ENCODE measurements at places on chromosomes 7 and 10.

DNA sequence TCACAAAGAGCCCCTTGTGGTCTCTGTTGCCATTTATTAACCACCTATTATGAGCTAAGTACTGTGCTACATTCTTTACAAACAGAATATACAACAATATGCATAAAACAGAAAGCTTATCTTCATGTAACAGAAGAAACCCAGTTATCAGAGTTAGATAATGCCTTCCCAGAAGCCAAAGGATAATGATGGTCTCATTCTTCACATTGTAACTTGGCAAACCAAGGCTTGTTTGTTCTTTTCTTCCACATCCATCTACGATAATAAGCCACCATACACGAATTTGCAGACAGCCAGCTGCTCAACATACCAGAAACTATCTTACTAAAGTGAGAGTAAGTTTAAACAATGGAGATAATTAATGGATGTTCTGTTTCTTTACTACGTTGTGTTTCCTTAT, 127.6 kb downstream of the NEBL start:
- no peak for DNase-seq

DNA sequence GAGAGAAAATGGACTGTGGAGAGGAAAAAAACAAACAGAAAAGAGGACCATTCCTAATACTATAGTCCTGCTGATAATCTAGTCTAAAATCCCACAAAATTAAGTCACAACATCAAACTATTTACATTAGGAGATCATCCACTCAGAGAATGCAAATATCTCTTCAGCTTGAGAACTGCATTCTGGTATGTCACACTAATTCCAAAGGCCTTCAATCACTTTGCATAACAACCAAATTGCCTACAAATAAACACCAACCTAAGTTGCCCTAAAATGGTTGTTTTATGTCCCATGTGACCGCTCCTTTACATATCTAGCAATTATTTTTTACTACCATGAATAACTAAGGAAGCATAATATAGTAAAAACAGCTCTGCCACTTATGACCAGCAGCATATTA, 264.3 kb downstream of the CACNA2D1 start:
- DNase-seq, result no peak

DNA sequence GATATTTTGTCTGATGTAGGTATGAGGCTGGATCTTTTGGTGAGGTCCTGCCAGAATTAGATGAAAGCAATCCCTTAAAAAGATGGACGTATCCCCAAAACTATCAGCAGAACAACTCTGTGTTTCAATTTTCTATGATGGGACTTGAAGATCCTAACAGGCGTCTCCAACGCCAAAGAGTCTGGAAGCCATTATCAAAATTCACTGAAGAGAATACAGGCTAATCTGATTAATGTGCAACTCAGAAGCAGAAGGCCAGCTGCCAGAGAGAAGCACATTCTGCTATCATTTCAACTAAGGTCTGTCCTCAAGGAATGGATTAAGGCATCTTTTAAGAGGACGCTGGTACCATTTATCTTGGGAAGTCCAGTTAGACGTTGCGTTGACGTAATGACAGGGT, 119.7 kb downstream of the FGFR2 start:
- DNase-seq, result no peak

DNA sequence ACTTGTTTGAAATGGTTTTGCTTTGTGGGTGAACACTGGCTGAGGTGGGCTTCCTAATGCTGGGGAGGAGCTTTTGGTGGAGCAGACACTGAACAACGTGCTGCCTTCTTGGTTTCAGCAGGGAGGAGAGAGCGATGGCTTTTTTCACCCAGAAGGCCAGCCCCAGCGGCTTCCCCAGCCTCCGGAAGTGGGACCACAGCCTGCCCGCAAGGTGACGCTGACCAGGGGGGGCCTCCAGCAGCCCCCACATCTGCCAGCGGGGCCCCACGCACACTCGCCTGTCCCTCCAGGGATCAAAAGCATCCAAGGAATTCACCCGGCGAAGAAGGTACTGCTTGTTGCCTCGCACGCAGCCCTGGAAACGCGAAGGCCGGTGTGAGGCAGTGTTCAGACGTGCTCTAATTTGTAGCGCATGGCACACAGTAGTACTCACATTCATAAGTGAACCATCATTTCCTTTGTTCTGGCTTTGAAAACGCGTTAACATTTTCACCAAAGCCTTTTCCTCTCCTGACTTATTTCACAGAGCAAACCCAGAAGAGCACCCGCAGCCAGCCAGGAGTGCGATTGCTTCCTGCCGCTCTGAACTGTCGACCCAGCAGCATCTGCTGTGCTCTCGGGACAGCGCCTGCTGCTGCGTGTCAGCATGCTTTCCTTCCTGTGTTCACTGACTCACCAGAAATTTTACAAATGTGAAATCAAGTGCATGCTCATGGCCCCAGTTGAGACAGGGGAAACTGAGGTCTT, 48.4 kb downstream of the SHH start:
- DNase-seq, result no peak

- no peak for DNase-seq
Observed at GRCh38 chr10:1677307-1677939, 59.9 kb downstream of the ADARB2 start.

GRCh38 chr10:80454513-80455460, 677 bp downstream of the TSPAN14 start:
- DNase-seq, result peak; percentile 6

DNA sequence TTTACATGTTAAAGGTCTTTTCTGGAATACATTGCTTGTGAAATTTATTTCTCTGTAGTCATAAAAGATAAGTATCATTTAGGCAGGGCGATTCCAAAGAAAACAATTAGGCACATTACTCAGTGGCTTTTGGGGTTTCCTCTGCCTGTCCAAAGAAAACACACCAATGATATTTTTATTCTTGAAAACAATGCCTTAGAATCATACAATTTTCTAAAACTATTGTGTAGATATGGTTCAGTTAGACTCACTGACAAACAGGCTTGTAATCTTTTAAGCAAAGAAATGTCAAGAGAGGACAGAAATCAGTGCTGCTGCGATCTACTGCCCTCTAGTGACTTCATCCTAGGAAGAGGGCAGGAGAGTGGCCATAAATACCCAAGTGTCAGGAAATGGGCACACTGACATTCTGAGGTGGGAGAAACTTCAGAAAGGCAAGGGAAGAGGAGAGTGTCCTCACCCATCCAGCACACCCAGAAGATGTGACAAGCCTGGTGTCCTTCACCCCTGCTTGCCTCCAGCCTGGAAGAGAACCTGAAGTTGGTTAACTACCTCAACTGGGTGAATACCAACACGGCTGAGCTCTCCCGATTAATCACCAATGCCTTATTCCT, 120.5 kb downstream of the GALNT11 start:
- DNase-seq, result peak; percentile 10

DNA sequence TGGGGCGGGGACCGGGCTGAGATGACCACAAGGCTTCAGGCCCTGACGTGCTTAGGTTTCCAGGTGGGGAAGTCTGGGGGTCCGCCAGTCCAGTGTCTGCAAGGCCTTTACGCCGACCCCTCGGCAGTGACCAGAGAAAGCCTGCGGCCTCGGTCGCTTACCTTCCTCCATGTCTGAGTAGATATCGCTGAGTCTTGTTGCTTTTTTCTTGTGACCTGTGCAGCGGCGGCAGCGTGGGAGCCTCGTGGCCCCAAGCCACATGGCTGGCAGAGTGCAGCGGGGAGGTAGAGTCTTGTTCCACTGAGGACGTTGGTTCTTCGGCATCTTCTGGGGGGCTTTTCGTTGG, 329 bp downstream of the NOLC1 start:
- no peak for DNase-seq
